ENCODE measurements at places on chromosomes 12 and 14.

GRCh38 chr14:104096318-104096717, 10.8 kb downstream of the ASPG start:
- DNase-seq, result no peak

GRCh38 chr12:66035288-66035966, 95.1 kb downstream of the LLPH start:
- DNase-seq, result no peak

GRCh38 chr12:52903285-52903854, 1.5 kb downstream of the KRT8 start:
- peak; percentile 83 for DNase-seq

- DNase-seq, result no peak
These were observed 72.9 kb upstream of the KRAS start for GRCh38 chr12:25323581-25323982.

GRCh38 chr12:53052419-53053217, 2.8 kb downstream of the TNS2 start:
- peak; percentile 90 for DNase-seq

DNA sequence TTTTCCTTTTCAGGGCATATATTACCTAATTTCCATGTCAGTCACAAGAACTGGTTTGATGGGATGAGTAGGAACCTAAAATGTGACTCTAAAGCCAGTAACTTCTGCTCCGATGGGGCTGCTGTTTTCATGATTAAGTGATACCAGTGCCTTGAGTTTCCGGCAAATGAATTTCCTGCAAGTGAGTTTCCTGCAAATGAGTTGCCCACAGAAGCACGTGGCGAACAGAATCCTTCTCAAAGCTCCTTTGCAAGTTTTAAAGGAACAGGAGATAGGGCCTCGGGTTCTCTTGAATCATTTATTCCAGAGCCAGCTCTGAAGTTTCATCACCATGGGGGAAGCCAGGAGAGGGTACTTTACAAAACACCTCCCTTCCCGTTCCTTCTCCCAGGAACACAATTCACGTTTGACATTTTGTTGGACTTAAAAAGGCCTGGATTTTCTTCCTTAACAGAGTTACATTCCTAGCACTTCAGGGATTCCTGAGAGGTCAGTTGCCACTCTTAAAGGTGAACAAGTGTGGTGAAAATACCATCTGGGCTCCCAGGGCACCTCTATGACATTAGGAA, 2.2 kb upstream of the PPTC7 start:
- DNase-seq, result no peak

DNA sequence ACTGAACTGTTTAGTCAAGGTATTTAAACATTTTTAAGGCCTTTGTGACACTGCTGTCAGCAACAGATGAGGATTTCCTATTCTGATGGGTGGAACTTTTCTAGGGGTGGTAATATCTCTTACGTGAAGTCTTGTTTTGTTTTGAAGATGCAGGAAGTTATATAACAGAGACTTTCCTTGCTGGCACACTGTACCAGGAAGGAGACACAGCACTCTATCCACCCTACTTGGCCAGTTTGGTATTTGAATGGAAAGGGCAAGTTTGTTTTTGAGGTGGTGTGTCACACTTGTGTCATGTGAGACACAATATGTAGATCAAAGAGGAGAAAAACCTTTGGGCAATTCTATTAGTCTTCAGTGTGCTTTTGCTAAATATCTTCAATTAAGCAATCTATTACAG, 51.6 kb upstream of the SRP54 start:
- peak; percentile 20 for DNase-seq

GRCh38 chr12:112161711-112162110, 36.4 kb downstream of the TRAFD1 start:
- DNase-seq, result no peak

- DNase-seq, result no peak
These were observed 31.2 kb upstream of the PLEKHG6 start for GRCh38 chr12:6279256-6279628.

DNA sequence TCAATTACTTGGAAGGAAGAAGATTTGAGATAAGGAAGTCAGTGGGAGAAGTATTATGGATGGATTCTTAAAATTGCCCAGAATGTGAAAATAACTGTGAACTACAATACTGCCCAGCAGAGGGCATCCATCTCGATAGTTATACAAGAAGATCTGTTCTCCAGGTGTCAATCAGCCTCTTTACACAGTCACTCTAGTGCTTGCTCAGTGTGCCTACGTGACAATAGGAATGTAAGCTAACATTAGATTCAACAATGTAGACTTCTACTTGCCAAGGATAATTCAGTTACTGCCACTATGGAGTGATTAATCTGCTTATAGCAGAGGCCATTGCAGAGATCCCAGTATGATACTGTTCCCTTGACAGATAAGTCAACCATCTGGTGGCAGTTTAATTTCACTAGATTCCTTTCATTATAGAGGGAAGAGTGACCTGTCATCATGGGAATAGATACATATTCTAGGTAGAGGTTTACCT, 10.6 kb upstream of the MAP4K5 start:
- DNase-seq, result peak; percentile 20

- no peak for DNase-seq
These were observed 86.8 kb upstream of the EIF5 start for GRCh38 chr14:103247169-103247606.

- peak; percentile 38 for DNase-seq
These were observed 20.2 kb upstream of the PPP1R13B start for GRCh38 chr14:103867523-103867953.

DNA sequence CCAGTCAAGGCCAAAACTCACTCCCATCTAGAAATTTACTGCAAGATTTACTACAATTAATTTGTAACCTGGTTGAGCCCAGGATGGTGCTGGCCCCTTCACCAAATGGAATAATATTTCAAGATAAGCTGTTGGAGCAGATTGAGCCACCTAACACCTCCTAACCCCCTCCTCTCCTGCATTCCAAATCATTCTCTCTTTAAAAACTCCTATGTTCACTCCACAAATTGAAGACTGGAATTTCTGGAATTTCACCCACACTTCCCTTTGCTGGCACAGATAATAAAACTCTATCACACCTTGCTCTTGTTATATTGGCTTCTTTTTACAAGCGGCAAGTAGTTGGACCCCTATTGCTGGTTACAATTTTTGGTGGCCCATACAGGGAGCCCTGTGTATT, 41.7 kb downstream of the MIS18BP1 start:
- no peak for DNase-seq

GRCh38 chr12:87270919-87271318, 758.3 kb downstream of the C12orf50 start:
- DNase-seq, result no peak

DNA sequence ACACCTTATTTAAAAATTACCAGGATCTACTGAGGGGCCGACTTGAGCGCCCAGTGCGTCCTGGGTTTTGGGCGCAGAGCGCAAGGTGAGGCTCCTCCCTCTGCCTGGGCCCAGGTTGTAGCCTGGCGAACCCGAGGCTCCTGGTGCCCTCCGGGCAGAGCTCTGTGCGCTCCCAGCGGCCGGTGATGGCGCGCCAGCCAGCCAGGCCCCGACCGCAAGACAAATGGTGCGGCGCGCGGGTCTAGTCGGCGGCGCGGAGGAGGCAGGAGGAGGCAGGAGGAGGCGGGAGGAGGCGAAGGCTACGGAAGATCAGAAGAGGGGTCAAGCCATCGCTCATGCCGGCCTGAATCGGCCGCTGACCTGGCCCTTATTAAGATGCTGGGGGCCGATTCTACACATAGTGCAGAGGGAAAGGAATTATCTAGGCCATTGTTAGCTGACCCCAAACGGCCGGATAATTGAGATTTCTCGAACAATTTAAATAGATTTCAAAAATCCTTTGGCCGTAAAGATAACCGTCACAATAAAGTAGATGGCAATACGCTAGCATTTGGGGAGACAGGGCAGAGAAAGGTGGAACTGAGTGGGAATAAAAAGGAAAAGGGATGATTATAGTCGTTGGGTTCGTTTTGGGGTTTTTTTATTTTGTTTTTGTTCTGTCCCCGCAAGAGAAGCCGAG, 2.8 kb downstream of the TBX5 start:
- DNase-seq, result no peak

GRCh38 chr12:108560321-108560721, 652 bp downstream of the SART3 start:
- DNase-seq, result no peak

DNA sequence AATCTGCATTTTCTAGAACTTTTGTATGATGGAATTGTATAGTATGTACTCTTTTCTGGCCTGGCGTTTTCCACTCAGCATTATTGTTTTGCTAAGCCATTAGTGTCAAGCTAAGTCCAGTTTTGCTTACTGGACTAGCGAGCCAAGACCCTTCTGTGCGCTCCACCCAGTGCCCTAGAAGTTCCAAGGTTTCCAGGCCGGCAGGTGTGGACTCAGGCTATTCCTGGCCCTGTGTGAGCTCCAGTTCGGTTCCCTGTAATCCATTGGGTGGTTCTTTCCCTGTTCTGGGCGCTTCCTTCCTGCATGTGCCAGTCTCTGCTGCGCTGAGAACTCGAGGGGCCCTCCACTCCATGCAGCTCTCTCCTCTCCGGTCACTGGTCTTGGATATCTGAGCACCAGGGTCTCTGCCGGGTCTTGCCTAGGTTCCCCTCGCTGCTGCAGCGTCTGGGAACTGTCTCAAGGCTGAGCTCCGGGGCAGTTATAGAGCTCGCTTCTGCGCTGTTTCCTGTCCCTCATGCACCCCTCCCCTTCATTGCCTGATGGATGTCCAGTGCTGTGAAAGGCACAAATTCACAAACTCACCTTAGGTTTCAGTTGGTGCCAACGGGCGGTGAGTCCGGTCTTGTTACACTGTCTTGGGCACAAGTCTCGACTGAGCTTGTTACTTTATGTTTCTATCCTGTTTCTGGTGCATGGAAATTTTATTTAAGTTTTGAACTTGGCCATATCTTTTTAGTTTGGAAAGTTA, 100.8 kb downstream of the ADGRD1 start:
- no peak for DNase-seq

DNA sequence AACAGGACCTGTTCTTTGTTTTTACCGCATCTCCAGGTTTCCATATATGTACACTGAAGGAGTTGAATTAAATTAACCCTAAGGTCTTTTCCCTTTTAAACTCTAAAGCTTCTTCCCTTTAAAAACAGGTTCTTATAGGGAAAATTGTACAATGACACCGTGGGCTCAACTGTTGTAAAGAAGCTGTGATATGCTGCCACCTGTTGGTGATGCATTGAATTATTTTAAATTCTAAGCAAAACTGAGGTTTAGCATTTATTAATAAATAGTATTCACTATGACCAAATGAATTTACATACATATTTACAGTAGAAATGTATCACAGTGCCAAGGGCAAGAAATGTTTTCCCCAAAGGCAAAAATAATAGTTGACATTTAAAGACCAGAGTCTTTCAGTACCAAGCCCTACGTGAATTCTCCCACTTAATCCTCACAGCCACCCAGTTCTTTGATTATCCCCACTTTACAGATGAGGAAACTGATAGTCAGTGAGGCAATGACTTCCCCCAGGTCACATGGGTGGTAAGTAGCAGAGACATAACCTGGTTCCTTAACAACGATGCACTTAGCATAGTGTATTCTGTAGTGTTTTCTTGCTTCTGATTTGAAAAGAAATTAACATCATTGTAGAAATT, 35.7 kb upstream of the TMEM263 start:
- DNase-seq, result no peak

DNA sequence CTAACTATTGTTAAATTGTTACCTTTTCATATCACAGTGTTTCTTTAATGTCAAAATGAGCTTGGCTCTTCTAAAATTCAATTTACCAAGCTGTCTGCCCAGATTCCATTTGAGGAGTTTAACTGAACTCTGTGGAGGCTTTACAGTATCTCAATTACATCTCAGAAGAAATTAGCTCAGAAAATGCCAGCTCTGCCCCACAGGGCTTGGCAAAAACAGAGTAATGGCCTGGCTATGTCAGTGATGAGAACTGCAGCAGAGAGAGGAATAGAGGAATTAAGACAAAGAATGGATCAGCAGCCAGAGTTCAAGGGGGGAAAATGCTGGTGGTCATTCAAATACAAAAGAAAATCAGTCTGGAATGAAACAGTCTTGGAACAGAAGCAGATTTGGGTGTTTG, 15.8 kb upstream of the TMTC1 start:
- DNase-seq, result no peak

- peak; percentile 49 for DNase-seq
These were observed 650 bp downstream of the HEBP1 start for GRCh38 chr12:12999271-12999958.

DNA sequence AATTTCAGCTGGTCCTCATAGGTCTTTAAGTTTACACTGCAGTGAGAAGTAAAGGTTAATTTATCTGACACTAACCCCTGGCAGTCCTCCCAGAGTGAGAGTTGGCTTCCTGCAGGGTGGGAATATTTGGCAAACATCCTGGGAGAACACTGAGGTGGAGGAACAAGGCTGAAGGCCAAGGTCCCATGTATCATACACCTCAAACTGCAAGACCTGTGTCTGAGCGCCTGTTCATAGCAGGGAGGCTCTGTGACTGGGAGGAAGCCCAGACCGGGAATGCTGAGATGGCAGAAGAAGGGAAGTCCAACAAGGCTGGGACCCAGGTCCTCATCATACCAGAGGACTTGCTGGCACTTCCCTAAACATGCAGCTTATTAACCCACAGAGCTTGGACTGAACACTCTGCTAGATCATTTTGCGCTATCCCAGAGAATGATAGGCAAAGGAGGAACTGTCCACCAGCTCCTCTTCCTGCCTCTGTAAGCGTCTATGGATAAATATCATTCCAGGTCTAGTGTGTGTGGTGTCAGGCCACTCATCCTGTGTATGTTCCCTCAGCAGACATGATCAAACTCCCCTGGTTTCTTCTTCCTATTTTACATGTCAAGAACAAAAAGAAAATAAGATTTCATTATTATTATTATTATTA, 199.6 kb upstream of the CNOT2 start:
- DNase-seq, result peak; percentile 43

- no peak for DNase-seq
These were observed 21.0 kb downstream of the DIO3 start for GRCh38 chr14:101582294-101582693.

GRCh38 chr12:19194963-19195362, 65.4 kb downstream of the PLEKHA5 start:
- DNase-seq, result no peak

DNA sequence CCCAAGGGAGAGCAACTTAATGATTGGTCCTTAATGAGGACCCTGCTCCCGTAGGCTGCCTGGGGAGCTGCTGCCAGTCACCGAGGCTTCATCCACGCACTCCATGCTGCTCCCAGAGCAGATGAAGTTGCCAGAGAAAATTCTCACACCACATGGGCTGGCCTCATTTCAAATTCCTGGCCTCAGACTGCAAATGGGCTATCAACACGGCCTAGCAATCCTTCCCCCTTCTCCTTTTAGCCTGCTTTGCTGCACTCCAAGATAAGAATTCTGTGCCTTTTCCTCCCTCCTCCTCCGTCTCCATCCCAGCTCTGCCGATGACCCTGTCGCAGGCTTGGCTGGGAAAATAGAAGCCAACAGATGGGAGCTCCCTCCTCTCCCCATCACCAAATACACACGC, 10.8 kb upstream of the DGLUCY start:
- no peak for DNase-seq

GRCh38 chr12:56333197-56333678, 562 bp downstream of the PAN2 start:
- no peak for DNase-seq

- DNase-seq, result no peak
These were observed 147.0 kb downstream of the SLC16A7 start for GRCh38 chr12:59742841-59743240.
